Esophagus mucosa (tissue), 1 donor: ENCODE measurements at places on chromosomes 13 and 19. TPM values are rescaled to one million over a fixed set of nuclear protein-coding genes. Genes with fewer than 3 reads are reported as not detected.

ELAVL3 gene
- total RNA-seq, result not detected

BRSK1 gene
- total RNA-seq, result 0.28 TPM

C19orf85 gene
- not detected for total RNA-seq

ZNF709 gene
- 0.52 TPM for total RNA-seq

WDR87 gene
- not detected for total RNA-seq

PTPRH gene
- 3.6 TPM for total RNA-seq

IGFLR1 gene
- total RNA-seq, result 2.4 TPM

RAB3A gene
- total RNA-seq, result 1.1 TPM

TMEM221 gene
- not detected for total RNA-seq

LGALS14 gene
- not detected for total RNA-seq

CD37 gene
- total RNA-seq, result 3.5 TPM

POGLUT2 gene
- 1.8 TPM for total RNA-seq

DNA sequence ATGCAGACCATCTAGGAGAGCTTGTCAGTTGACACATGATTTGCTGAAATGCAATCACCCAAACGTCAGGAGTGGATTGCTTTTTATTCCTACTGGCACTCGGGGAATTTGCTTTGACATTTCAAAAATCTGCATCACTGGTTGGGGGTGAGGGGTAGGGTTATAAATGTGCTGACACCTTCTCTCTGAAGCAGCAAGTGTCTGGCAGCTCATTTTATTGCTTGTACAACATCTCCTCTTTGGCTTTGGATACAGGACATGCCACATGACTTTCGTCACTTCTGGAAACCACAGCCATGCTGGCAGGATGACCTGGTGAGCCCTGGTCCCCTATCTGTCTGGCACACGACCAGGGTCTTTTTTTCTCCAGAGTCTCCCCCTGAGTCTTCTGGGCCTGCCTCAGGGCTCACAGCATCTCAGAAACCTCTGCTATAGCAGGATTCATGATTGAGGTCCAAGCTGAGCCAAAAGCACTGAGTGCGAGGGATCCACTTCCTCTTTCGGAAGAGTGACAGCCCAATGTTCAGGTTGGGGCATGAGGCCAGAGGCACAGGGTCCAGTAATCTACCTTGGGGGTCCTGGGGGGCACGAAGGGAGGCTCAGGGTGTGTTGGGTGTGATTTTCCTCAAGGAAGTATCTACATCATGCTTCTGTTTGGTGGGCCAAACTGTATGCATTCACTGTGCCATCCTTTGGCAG lies 60.1 kb downstream of the HSPH1 start:
- no peak for ATAC-seq

DNA sequence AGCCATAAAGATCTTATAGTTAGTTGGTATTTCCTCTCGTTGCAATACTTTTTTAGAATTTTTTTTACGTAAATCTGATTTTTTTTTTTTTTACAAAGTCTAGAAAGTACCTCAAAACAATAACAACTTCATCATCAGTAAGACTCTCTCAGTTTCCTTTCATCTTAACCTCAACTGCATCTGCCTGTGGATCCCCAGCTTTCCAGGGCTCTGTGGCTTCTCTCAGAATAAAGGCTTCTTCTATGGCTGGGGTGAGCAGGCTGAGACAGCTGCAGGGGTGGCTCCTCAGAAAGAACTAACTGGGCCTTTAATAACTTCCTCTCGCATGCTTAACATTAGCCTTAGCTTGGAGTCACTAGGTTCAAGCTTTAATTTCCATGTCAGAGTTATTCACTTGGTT lies 4.2 kb downstream of the ZNF506 start:
- ATAC-seq, result no peak

GRCh38 chr13:50766013-50766412 lies 77.5 kb downstream of the DLEU7 start:
- ATAC-seq, result no peak

DNA sequence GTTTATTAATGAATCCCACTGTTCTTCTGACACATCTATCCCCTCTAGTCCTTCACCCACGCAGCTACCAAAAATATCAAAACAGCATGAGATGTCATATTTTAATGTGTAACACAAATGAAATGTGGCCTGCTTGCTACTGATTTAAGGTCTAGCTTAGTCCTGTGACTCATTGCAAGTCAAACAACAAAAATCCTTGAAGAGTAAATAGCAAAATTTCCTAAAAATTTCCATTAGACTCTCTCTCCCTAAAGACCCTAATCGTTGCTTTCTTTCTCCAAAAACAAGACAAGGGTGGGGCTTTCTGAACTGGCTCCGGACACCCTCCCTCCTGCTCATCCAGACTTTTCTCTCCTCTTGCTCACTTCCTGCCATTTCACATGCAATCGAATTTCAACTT lies 99.9 kb upstream of the IPO5 start:
- ATAC-seq, result no peak

- ATAC-seq, result peak; percentile 97
Observed at GRCh38 chr13:30486230-30487074, 20.7 kb upstream of the HMGB1 start.

DNA sequence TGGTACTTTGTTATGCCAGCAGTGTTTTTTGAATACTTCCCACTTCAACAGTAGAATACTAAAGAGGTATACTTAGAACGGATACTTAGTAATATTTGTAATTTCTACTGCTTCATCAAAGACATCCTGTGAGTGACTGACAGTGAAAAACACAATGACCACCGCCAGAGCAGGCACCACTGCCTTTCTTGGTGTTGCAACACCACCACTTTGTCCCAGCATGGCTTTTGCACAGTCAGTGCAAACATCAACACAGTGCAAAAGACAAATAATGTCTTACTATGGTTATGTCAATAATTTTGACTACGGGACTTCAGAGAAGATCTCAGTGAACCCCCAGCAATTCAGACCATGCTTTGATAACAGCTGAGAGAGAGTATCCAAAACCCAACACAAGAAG lies 220.5 kb downstream of the RBM26 start:
- no peak for ATAC-seq

DNA sequence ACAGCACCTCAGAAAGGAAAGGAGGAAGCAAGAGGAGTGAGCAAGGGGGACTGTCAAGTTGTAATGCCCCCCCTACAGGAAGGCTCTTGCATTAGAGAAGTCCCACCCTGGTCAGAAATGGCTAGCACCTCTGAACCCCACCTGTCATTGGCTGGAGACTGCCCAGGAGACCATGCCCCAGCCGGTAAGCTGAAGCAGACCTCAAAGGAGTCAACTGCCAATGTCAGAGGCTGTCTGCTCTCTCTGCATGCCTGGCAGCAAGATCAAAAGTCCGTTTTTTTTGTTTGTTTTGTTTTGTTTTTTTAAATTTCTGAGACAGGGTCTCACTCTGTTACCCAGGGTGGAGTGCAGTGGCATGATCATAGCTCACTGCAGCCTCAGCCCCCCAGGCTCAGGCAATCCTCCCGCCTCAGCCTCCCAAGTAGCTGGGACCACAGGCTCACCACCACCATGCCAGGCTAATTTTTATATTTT lies 8.1 kb upstream of the BCL3 start:
- no peak for ATAC-seq

- ATAC-seq, result peak; percentile 86
Observed at GRCh38 chr19:15622991-15623390, 8.0 kb downstream of the CYP4F8 start.

GRCh38 chr13:112573710-112574109 lies 14.2 kb downstream of the TUBGCP3 start:
- ATAC-seq, result no peak

GRCh38 chr13:97142452-97142851 lies 79.7 kb upstream of the MBNL2 start:
- ATAC-seq, result no peak

DNA sequence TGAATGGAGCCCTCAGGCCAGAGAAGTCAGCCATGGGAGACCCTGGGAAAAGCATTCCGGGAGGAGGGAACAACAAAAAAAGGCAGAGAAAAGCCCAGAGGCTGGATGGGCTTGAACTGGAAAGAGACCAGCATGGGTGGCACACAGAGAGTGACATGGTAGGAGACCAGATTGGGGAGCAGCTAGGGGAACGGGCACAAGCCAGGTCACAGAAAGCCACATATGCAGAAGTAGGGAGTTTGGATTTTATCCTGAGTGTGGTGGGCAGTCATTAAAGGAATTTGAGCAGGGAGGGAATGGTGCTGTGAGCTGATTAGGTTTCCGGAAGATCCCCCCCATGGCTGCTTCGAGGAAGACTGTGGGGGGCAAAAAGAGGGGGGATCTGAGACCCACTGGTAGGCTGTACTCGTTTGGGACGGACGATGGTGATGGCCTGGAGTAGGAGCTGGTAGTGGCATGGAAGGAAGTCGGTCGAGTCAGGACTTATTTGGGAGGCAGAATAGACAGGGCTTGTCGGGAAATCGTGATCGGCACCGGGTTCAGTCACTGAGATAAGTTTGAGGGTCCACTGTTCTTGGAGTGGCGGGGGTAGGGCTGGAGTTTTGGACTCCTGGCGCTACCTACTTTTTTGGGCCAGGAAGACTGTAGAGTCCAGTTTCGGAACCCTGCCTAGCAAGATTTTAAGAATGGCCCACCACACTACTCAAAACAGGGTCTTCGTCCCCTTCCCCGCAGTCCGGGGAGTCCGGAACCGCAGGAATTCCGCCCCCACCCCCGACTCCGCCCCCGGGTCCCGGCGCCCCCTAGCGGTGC lies 949 bp downstream of the SERTAD1 start:
- ATAC-seq, result no peak

- peak; percentile 4 for ATAC-seq
Observed at GRCh38 chr19:18743784-18744418, 47.2 kb downstream of the COMP start.

DNA sequence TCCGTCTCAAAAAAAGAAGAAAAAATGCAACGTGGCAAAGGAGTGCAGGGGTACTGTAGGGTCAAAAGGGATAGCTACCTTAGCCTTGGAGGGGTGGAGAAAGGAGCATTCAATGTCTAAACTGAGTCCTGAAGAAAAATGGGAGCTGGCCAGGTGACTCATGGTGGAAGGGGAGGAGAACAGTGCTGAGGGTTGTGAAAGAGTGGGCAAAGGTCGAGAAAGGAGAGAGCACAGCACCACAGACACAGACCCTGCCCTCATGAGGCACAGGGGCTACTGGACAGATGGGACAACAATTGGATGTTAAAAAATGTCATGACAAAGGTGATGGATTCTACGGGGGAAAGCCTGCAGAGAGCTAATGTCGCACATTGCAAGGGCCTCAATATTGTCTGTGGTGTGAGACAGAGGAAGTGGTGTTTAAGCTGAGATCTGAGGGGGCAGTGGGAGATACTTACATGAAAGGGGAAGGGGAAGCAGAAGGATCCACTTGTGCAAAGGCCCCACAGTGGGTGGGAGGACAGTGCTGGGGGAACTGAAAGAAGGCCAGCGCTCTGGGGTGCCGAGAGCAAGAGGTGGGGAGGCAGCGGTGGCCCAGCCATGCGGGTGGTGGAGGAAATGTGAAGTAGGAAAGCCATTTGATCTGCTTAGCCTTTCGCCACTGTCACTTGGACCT lies 42.9 kb upstream of the URAD start:
- no peak for ATAC-seq

DNA sequence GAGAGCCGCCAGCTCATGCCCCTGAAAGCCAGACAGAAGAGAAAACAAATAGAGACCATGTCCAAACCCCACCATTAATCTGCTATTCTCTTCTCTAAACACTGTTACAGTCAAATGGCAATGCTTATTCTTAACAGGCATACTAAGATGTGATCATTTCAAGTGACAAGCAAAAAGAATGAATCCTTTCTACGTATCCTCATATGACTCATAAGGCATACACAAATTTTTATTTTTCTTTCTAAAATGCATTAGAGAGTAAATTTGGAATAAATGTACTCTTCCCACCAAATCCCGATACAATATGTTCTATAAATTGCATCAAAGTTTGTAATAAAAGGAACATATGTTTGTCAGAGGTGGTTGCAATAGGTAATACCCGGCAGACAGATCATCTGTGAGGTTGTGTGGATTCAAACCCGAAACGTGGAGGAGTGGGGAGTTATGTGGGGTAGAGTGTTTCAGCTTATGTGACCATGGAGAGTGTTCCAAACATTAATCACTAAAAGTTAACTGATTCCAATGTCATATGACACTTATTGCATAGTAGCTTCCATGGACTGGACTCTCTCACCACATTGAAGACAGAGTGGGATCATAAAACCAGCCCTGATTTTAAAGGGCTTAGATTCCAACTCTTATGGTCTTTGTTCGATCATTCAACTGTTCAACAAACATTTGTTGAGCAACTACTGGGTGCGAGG lies 213.1 kb downstream of the DCLK1 start:
- ATAC-seq, result no peak

DNA sequence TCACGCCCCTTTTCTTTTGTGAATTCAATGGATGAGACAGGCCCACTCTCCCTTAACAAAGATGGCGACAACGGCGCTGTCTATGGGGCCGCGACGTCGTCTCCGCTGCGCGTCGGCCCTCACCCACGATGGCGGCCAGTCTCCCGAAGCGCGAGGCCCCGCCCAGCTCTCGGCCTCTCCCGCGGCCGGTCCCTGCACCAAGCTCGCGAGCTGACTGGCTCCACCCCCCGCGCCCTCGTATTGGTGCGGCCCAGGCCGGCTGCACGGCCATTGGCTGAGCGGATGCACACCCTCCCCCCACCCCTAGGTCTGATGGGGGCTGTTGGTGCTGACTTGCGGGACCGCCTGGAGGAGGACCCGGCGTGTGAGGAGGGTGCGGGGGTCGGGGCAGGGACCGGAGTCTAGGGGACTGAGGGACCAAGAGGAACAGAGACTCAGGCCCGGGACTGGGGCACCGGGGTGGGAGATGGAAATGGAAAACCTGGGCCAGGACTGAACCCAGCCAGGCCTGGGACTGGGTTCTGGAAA lies 4.8 kb downstream of the SPHK2 start:
- ATAC-seq, result peak; percentile 76

DNA sequence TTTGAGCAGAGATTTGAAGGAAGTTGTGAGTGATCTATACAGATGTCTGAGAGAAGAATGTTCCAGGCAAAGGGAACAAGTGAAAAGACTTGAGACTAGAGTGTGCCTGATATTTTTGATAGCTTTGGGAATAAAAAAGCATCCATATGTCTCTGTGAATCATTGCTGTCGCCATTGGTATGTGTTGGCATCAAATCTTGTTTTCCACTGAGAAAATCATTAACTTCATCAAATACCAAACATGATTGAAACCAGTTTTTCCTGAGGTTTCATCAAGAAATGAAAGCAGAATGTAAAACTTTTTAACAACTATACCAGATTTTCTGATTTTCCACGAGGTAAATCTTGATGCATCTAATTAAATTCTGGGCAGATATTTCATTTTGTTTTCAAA lies 862.6 kb downstream of the DIAPH3 start:
- ATAC-seq, result no peak

DNA sequence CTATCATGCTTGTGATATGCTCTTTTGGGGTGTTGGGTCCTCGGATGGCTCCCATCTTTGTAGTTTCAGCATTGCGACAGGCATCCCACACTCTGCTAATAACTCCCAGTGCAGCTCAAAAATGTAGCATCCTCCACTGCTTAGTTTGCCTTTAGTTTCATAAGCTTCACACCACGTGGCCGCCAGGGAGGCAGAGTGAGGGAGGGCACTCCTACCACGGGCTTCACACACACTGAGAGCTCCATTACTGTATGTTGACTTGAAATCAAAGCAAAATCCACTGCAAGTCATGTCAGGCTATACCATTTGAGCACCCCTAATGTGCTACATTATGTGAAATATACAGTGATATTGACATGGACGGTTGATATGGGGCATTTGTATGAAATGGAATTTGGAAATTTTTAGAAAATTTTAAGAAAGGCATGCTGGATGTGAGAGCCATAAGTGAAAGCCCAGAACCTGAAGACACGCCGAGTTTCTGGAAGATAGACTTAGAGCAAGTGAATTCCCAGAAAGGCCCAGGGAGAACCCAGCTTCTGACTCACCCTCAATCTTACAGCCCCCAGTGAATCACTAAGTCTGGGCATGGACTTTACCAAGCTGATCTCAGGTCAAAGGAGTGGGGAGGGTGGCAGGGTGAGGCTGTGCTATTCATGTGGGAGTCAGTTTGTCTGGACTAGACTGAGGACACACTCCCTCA lies 94.1 kb downstream of the HSPH1 start:
- ATAC-seq, result peak; percentile 88
